ENCODE measurements at places on chromosomes 11 and 22.

DNA sequence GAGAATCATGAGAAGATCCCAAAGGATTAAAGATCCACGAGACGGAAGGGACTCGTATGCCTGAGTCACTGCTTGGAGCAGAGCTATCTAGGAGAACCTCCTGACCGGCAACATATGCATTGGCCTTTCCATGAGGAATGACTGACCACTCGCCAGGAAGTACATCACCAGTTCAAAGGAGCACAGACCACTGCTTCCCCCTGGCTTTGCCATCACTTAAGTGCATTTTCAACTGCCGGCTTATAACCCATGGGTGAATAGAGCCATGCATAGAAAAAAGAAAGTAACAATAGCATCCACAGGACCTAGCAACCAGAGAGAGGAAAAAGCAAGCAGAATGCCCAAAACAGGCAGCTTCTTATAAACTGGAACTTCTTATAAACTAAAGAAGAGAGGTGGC, 98.3 kb upstream of the ZC3H12C start:
- peak; percentile 30 for DNase-seq

DNA sequence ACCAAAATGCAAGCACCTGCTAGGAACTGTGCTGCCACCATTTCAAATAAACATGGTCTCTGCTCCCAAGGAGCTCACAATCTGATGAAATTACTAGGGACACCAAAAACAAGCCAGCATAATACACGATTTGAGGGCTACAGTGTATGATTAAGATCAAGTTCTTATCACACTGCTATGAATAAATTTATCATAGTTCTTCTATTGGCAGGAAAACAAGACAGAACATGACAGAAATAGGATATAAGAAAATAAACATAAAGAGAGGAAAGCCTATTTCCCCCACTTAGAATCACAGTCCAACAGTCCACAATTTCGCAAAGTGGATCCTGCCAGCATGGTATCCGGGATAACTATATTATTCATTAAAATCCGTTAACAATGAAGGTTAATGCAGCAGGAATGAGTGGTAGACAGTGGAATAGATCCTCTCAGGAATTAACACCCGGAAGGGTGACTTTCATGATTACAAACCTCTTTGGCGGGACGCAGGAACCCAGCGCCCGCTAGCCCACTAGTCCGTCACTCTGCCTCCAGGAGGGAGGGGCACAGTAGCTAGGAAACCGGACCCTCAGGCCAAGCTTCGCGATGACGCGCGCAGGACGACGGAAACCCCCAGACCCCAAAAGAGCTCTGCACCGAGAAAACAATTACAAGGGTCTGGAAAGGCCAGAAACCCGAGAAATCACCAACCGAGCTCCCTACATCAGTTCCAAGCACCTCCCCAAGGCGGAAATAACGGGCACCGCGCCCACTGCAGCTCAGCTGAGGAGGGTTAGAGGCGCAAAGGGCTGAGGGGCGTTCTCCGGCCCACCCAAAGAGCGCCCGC, 607 bp downstream of the CCDC82 start:
- no peak for DNase-seq

GRCh38 chr22:41382098-41382578, 396 bp downstream of the TEF start:
- peak; percentile 91 for DNase-seq

DNA sequence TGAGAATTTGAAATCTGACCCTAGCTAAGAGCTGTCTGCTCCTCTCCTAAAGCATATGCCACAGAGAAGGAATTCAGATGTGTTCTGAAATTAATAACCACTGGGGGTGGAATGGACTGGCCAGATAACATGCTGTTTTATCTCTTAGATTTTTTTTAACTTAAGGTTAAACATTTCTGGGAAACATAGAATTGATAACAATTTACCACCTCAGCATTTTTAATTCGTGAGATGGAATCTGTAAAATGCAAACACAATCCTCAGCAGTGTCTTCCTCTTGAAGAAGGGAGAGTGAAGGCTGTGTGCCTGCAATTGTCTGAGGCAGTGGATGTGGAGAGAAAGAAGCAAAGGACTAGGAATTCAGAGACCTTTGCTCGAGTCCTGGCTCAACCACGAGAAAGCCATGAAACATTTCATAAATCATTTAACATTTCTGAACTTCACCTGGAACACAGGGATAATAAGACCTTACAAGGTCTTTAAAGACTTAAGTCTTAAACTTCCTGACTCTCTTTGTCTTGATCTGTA, at the start of gene SLC5A12:
Gene SLC5A12, minus strand, starts transcription at position 113 of the 528 bp plus-strand sequence. CDS start 346 bp downstream, outside the sequence.
- DNase-seq, result no peak

DNA sequence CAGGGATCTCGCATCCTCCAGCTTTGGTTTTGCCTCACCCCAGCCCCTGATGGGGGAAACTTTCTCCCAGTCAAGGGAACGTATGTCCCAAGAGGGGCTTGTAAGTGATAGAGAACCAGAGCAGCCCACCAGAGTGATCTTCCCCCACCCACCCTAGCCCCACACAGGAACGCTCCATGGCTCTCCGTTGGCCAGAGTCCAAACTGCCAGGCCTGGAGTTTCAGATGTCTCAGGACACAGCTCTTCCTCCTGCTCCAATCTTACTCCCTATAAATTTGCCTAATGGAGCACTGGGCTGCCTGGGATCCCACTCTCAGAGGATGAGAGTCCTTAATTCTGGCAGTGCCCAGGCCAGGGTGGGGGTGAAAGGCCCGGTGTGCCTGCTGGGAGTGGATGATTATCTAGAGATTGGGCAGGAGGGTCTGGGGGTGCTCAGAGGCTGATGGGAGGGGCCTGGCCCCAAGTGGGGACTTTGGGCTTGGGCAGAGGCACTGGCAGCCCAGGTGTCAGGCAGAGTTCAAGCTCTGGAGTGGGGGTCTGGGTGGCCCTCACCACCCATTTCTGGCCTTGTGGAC, 79.9 kb downstream of the WNT7B start:
- DNase-seq, result no peak

DNA sequence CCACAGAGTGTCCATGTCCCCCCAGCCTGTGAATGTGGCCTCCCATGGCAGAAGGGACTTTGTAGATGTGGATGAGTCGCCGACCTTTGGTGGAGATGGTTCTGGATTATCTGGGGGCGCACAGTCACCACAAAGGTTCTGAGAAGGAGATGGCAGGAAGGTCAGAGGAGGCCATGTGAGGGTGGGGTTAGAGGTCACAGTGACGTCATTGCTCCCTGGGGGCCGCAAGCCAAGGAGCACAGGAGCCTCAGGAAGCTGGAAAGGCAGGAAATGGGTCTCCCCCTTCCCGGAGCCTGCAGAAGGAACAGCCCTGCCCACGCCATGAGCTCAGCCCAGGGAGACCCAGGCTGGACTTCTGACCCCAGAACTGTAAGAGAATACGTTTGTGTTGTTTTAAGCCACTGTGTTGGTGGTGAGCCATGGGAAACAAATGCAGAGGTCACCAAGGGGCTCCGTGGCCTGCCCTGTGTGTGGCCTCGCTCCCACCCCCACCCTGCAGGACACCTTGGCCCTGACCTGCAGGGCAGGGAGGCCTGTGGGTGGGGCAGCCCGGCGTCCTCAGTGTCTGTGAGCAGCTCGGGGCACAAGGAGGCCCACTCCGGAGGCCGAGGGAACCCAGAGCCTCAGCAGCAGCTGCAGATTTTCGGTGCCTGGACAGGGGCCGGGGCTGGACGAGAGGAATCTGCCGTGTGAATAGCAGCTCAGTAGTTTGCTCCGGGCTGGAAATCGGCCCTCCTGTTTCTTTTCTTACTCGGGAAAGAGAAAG, 32.1 kb downstream of the GRAMD4 start:
- no peak for DNase-seq

- no peak for DNase-seq
Observed at GRCh38 chr11:97398246-97398645, 1008.4 kb downstream of the JRKL start.

GRCh38 chr11:46338988-46339666, 8.1 kb upstream of the DGKZ start:
- no peak for DNase-seq

GRCh38 chr11:116792869-116793771, 1.4 kb upstream of the APOA5 start:
- no peak for DNase-seq

- no peak for DNase-seq
Observed at GRCh38 chr22:36249160-36249559, 3.8 kb upstream of the APOL1 start.

- DNase-seq, result no peak
Observed at GRCh38 chr11:44731685-44732430, 5.1 kb downstream of the TSPAN18 start.

DNA sequence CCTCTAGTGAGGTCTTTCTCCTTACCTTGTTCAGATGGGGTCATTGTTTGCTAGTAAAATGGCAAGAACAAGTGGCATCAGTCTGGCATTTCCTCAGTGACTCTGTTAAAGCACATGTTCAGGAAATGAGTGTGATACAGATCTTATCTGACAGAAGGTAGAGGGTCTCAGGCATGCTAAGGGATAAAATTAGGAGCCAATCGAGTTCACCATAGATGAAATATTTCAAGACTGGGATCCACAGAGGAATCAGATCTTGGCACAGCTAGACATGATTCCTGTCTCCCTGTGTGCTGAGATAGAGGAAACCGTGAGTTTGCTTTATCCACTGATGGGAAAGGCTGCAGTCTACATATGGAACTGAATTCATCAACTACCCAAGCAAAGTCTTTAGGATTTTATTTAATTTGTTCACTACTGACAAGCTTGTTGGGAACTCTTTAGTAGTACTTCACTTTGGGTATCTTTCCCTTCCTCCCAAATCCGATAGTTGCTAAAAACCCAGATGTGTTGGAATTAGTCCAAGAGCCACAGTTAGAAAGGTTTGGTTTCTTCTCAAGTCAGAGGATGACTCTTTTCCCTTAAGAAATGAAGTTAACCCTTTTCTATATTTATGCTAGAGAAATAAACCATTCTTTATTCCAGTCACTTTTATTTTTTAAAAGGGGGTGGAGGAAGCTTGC, 18.4 kb downstream of the FAM118B start:
- no peak for DNase-seq

DNA sequence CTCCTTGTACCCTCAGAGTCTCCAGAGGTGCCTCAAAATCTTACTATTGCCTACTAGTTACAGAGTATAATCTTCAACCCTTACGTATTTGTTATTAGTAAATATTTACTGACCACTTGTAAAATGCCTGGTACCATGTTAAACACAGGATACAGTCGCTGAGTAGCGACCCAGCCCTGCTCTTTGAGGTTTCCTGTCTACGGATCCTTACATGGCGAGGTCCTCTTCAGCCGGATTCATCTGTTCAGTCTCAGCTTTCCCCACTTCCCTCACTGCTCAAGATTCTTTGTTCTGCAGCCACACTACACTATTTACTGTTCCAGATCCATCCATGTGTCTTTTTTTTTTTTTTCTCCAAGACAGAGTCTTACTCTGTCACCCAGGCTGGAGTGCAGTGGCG, 13.2 kb upstream of the TTC36 start:
- DNase-seq, result peak; percentile 63

DNA sequence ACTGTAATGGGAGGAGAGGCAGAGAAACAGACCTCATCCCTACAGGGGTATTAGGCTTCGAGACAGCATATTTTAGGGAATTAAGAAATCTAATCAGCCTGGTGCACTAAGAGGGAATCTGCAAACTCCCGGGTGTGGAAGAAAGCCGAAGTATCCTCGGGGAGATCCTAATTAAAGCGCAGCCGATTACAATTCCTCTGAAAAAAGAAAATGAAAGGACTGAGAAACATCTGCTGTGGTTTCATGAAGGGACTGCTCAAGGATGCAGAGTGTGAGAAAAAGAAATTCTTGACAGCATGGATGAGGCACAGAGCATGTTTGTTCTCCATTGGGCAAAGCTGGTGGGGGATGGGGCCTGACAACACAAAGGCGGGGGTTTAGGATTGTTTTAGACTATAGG, 290.0 kb upstream of the LARGE1 start:
- no peak for DNase-seq

GRCh38 chr22:23591201-23591791, 11.2 kb upstream of the IGLL1 start:
- peak; percentile 84 for DNase-seq

DNA sequence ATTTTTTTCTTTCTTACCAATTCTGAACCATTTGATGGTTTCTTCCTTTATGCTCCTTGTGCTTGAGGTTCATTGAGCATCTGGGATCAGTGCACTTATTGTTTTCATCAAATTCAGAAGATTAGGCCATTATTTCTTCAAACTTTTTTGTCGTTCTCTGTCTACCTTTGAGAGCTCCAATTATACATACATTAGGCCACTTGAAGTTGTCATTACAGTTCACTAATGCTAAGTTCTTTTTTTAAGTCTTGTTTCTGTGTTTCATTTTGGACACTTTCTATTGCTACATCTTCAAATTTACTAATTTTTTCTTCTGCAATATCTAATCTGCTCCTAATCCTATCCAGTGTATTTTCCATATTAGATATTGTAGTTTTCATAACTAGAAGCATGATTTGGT, 40.8 kb downstream of the CDPF1 start:
- DNase-seq, result no peak

GRCh38 chr11:35615921-35616900, 2.0 kb upstream of the FJX1 start:
- DNase-seq, result peak; percentile 70

DNA sequence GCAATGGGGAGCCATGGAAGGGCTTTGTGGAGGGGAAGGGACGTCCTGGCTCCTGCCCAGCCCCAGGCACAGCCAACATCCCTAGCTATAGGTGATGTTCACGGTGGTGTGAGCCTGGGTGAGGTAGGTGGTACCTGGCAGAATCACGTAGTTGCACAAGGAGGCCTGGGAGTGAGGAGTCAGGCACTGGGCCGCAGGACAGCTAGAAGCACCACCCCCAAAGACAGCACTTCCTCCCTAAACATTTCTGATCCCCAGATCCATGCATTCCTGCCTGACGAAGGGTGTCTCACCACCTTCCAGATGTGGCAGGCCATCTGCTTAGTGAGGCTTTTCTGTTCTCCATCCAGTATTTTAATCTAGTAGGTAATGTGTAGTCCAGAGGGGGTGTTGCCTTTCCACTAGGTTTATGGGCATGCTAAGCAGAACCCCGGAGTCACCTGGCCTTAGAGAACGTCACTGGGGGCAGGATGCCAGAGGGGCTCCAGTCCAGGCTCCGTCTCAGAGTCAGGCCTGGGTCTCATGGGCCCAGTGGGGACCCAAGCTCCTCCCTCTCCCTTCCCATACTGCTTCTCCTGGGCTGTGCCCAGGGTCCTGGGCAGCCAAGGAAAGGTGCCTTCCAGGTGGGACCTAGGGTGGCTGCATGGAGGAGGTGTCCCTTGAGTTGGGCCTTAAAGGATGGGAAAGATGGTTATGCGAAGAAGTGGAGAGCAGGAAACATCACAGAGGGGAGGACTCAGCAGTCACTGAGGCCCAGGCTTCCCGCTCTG, 56.2 kb downstream of the OTOG start:
- DNase-seq, result peak; percentile 48

DNA sequence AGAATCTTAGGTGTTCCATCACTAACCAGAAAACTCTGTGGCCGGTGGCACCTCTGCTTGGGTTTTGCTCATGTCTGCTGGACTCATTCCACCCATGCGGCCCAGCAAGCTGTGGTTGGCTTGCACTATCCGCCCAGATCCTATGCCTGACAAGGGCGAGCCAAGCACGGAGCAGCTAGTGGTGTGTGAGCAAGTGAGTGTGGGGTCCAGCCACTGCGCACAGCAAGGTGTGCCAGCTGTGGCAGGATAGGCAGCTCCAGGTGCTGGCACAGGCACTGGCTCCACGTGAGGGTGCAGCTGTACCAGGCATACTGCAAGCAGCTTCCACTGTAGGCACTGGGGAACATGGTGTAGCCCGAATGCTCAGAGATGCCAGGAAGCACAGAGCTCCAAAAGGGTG, 813.7 kb upstream of the CNTN5 start:
- DNase-seq, result no peak

- no peak for DNase-seq
Observed at GRCh38 chr22:43944670-43945430, 10.4 kb upstream of the SAMM50 start.
